ENCODE measurements at places on chromosomes 3 and 15.

- no peak for DNase-seq
These were observed 278.9 kb upstream of the ATP11B start for GRCh38 chr3:182514236-182514964.

- no peak for DNase-seq
These were observed 2.3 kb downstream of the SH3BP5 start for GRCh38 chr3:15330031-15330596.

- no peak for DNase-seq
These were observed 221.1 kb upstream of the WNT5A start for GRCh38 chr3:55708242-55708641.

DNA sequence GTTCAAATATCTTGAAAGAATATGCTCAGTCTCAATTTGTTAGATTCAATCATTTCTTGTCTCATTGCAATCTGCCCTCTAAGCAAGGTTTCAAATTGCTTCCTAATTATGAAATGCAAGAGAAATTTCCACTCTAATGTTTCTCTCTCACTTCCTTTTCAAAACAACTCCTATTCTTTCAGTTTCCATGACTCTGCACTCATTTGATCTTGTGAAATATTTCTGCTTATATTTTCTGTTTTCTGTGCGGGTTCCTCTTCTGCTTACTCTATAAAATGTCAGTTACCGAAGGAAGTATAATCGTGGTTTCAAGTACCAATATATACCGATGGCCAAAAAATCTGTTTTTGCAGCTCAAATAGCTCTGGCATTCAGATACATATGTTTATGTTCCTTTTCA is 521.9 kb upstream of the NAALADL2 start:
- DNase-seq: no peak

DNA sequence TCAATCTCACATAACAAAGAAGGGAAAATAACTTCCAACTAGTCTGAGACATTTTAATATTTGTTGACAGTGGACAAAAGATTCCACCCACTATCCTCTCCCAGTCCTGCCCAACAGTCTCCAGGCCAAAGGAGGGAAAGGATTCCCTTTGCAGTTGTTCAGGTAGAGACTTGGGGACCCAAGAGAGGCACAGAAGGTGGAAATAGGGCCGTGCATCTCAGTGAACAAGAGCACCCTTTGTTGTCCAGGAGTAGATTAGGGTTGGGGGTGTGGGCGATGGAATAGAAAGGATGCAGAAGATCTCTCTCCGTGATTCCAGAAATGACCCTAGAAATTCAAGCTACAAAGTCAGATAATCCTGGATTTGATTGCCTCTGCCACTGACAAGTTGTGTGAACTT is 44.8 kb upstream of the TRA2B start:
- no peak for DNase-seq

DNA sequence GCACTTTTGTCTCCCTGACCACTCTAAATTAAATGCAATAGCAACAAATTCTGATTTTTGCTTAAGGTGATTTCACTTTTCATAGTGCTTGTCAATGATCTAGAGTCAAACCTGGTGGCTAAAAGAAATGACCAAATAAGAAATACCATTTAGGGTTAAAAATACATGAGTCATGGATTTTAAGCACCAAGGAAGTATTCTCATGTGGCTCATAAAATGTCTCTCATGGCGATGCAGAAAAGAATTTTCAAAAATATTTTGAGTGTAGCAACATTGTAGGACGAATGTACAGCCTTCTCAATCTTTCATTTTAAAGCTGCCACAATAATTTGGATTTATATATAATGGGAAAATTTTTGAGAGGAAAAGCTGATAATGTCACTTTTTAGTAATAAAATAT is 193.6 kb downstream of the EPHA3 start:
- no peak for DNase-seq

DNA sequence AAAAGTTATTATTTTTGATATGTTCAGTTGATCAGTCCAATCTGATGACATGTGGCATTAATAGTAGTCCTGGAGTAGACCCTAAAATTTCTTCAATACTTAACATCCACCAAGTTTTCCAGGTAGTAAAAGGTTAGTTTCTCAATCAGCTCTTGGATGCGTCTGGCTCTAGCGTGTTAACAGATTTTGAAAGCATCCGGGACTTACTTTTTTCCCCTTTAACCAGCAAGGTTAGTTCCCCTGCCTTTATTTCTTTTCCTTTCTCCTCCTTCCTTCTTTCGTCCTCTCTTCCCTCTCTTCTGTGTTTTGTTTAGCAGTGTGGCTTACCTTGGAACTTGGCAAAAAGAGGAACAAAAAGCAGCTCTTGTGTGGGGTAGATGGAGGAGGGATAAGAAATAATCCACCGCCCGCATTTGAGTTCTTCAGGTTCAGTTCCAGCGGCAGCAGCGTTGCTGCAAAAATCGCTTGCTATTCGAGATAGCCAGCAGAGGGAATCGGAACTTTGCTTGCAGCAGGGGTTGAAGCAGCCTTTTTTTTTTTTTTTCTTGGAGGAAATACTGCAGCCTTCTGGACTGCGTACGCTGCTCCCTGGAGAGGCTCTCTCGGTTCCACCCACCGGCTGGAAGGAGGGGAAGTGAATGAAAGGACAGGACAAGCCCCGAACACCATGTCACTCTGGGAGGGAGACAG is at the start of gene RBMS3:
RBMS3 (plus strand) TSS at position 668 of the 690 bp plus-strand sequence.
- DNase-seq: no peak

- no peak for DNase-seq
These were observed 7.0 kb downstream of the GPR160 start for GRCh38 chr3:170044795-170045244.

- DNase-seq: no peak
These were observed 265.9 kb downstream of the CD47 start for GRCh38 chr3:107824822-107825371.
